Vagina (tissue), 2 donors: ENCODE measurements at places on chromosomes 3 and 15. TPM values are rescaled to one million over a fixed set of nuclear protein-coding genes. Genes with fewer than 3 reads are reported as not detected.

PTH1R gene
- 13.0 TPM for total RNA-seq

ROBO2 gene
- 11.0 TPM for total RNA-seq

ZBBX gene
- not detected for total RNA-seq

GHSR gene
- total RNA-seq = not detected

CPNE9 gene
- not detected for total RNA-seq

PBRM1 gene
- 64.6 TPM for total RNA-seq

CX3CR1 gene
- not detected for total RNA-seq

TMEM202 gene
- total RNA-seq = not detected

BFSP2 gene
- total RNA-seq = not detected

PLCH1 gene
- total RNA-seq = 0.25 TPM

LSMEM2 gene
- total RNA-seq = not detected

ZBTB20 gene
- total RNA-seq = 64.8 TPM

TMEM158 gene
- 1.2 TPM for total RNA-seq

ALPK3 gene
- total RNA-seq = 2.5 TPM

EFCC1 gene
- total RNA-seq = 3.7 TPM

GPR149 gene
- total RNA-seq = not detected

EXD1 gene
- not detected for total RNA-seq

RAB27A gene
- 29.5 TPM for total RNA-seq

ZMYND10 gene
- total RNA-seq = 0.74 TPM

ITPKA gene
- total RNA-seq = not detected

TEX55 gene
- not detected for total RNA-seq

EPM2AIP1 gene
- total RNA-seq = 10.8 TPM

HGD gene
- total RNA-seq = not detected

STOML1 gene
- total RNA-seq = 15.0 TPM

IREB2 gene
- 40.8 TPM for total RNA-seq

ELP6 gene
- total RNA-seq = 22.1 TPM

LRRK1 gene
- total RNA-seq = 21.1 TPM

TRH gene
- total RNA-seq = 1.2 TPM

WDR72 gene
- total RNA-seq = not detected

MELTF gene
- 23.6 TPM for total RNA-seq

SCN5A gene
- total RNA-seq = 9.3 TPM

ECE2 gene
- total RNA-seq = 1.7 TPM

GLDN gene
- total RNA-seq = 5.9 TPM

MOBP gene
- total RNA-seq = not detected

PIF1 gene
- 6.6 TPM for total RNA-seq

GOLGA8H gene
- total RNA-seq = not detected

SIN3A gene
- 59.2 TPM for total RNA-seq

ALDH1L1 gene
- 19.2 TPM for total RNA-seq

TNK2 gene
- 41.5 TPM for total RNA-seq

SPG11 gene
- total RNA-seq = 98.2 TPM

GP5 gene
- not detected for total RNA-seq

CHDH gene
- 1.7 TPM for total RNA-seq

SLC22A13 gene
- not detected for total RNA-seq

CXCR6 gene
- 9.6 TPM for total RNA-seq

SPSB4 gene
- 0.98 TPM for total RNA-seq

RGMA gene
- total RNA-seq = 21.6 TPM

SGO1 gene
- 10.8 TPM for total RNA-seq

ZBED2 gene
- 4.9 TPM for total RNA-seq

ADAMTS7 gene
- 2.5 TPM for total RNA-seq
